ENCODE measurements at places on chromosomes 16 and 17.
A peak's percentile ranks its signal among the peaks of the same experiment; 100 is the strongest.

DNA sequence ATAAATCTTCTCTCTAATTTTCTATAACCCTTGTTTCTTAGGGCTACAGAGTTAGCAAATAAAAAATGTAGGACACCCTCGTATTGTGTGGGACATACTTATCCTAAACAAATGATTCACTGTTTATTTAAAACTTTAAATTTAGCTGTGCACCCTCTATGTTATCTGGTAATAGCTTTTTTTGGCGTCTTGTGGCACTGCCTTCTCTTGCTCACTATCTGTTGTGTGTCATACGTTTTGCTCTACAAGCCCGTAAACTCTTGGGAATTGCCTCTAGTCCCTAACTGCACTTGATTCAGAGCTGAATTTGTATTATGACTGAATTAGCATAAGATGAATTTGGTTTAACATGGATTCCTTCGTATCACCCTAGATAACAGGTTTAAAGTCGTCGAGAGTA is 144.3 kb upstream of the MYOCD start:
- DNase-seq = no peak

GRCh38 chr17:80921159-80921558 is 70.5 kb upstream of the CHMP6 start:
- DNase-seq = no peak

DNA sequence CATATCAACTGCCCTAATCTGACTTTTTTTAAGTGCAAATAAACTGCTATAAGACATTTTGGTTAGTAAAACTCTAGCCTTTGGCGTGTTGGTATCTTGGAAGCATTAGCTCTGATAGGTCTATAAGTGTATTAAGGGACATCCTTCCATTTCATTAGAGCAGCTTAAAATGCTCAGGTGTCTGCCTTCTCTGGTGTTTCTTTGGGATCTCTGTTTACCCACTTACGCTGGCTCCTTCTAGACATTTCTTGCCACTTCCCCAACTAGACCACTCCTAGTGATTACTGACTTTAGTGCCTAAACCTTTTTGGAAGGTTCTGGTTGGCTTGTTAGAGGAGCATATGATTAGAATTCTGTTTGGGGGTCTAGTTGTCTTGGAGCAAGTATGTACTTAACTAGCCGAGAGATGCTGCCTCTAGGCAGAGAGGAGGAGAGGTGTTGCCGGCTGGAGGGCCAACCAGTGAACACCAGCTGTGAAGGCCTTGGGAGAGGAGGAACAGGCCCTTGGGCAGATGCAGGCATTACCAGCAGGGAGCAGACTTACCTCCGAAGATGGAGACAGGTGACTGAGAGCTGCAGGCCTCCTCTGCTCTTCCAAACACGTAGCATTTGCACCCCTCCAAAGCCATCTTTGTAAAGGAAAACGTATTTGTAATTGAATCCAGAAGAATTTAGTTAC is 15.2 kb upstream of the CLEC18C start:
- DNase-seq = peak; percentile 14

DNA sequence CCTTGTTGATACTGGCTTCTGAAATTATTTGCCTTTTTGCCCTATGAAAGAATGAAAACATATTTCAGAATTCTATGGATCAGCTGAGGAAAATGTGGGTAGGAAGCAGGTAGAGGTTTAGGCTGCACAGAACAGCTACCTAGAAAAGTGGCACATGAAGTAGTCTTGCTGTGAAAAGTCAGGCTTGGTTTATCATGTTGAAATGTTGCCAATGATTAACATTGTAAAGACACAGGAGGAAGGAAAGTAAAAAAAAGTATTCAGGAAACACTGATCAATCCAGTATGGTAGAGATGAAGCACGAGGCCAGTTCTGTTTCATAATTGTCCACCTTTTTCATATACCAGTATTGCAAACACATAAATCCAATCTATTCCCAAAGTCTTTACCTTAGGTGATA is 29.9 kb downstream of the ABCA6 start:
- no peak for DNase-seq

DNA sequence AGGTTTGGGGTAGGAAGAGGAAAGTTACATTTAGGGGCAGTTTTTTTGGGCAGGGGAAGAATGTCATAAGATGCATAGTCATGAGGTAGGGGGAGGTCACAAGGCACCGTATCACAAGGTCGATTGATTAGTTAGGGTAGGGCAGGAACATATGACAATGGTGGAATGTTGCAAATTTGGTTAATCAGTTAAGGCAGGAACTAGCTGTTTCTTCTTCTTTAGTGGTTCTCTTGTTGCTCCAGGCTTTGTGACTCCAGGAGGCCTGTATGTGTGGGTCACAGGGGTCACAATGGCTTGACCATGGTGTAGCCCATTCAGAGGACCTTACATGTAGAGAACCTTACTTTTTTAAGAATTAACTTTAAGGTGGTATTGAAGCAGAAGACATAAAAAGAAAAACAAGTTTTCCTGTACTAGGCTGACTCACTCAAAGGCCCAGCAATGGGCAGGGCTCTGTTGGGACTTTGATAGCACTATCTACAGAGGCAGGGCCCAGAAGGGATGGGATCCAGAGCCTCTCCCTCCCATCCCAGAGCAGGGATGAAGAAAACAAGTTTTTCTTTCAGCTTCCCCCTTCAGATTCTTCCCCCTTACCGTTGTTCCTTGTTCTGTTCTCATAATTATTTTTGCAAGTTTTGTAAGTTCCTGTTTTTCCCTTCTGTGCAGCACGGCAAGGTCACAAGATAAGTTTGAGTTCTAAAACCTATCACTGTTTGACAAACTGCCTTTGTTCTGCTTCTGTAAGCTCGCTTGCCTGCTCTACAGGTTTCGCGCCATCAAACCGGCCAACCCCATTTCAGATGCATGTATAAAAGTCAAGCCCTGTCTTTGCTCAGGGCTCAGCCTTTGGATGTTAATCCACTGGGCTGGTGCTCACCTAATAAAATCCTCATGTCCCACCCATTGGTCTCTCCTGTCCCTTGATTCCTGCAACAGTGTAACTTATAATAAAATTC is 45.8 kb upstream of the ATF7IP2 start:
- DNase-seq = no peak

- no peak for DNase-seq
Observed at GRCh38 chr16:24534620-24535019, 4.7 kb upstream of the RBBP6 start.

- no peak for DNase-seq
Observed at GRCh38 chr17:43860077-43860725, 13.2 kb downstream of the CD300LG start.

DNA sequence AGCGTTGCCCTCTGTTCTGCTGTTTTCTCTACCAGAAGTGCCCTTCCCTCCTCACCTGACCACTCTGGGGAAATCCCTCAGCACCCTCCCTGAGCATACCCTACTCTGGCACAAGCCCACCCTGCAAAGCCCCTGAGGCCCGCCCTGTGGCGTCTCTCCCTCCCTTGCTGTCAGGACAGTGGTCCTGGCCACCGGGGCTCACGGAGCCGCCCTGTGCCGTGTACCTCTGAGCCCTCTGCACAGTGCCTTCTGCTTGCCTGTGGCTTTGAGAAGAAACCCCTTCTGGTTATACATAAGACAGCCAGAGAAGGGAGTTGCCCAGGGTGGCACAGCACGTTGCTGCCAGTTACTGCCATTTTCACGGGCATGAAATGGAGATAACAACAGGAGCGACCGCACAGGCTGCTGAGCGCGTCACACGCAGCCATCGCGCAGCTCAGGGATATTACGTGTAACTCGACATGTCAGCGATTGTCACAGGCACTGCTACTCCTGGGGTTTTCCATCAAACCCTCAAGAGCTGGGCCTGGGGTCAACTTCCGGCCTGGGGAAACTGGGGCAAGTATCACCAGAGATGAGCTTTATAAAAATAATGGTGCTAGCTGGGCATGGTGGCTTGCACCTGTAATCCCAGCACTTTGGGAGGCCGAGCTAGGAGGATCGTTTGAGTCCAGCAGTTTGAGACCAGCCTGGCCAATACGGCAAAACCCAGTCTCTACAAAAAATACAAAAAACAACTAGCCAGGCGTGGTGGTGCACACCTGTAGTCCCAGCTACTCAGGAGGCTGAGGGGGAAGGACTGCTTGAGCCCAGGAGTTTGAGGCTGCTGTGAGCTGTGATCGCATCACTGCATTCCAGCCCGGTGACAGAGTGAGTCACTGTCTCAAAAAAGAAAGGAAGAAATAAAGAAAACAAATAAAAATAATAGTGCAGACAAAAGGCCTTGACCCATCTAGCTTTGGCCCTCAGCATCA is 14.8 kb downstream of the SCGB1C2 start:
- no peak for DNase-seq

Data from ACHN (cell line).